ENCODE measurements at places on chromosomes 13 and 19.

GRCh38 chr19:1907563-1908363 is 2.6 kb downstream of the ADAT3 start:
- no peak for DNase-seq

DNA sequence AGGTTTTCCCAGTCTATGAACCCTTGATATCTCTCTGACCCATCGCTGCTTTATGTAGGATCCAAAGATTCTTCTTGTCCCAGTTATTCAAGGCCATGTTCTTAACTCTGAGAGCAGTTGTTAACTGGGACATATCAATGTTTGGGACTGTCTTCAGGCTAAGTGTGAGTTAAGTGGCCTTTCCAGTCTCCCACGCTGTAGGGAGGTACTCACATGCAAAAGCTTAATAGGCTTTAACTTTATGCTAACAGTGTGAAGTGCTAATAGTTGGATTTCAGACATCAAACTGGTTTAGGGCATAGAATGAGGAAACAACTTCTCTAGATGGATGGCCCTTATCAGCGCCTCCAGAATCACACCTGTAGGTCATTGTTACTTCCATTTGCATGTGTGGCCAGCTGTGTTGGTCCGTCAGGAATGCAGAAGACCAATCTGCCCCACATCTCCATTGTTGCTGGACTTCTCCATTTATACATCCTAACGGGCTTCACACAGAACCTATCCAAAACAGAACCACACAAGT is 104.7 kb upstream of the MBNL2 start:
- DNase-seq, result no peak

DNA sequence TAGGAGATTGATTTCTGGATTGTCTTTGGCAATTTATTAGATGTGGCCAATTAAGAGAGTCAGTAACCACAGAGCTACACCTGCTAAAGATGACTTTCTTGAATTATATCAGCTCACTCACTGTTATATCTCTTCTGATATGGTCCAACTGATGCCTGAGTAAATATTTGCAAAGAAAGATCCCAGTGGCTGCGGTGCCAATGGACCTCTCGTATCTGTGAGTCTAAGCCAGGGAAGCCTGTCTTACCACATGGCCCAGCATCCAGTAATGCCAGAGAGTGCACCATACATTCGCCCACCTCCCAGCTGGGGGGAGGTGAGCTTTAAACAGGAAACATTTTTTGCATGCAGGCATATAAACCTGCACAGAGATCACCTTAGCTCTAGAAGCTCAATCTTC is 82.7 kb upstream of the SLC15A1 start:
- DNase-seq, result no peak

- no peak for DNase-seq
Observed at GRCh38 chr19:29841559-29842367, 30.0 kb downstream of the CCNE1 start.

GRCh38 chr19:3041761-3042620 is 12.9 kb upstream of the TLE2 start:
- peak; percentile 5 for DNase-seq

- DNase-seq, result peak; percentile 53
Observed at GRCh38 chr19:10718205-10719196, 622 bp downstream of the DNM2 start.

DNA sequence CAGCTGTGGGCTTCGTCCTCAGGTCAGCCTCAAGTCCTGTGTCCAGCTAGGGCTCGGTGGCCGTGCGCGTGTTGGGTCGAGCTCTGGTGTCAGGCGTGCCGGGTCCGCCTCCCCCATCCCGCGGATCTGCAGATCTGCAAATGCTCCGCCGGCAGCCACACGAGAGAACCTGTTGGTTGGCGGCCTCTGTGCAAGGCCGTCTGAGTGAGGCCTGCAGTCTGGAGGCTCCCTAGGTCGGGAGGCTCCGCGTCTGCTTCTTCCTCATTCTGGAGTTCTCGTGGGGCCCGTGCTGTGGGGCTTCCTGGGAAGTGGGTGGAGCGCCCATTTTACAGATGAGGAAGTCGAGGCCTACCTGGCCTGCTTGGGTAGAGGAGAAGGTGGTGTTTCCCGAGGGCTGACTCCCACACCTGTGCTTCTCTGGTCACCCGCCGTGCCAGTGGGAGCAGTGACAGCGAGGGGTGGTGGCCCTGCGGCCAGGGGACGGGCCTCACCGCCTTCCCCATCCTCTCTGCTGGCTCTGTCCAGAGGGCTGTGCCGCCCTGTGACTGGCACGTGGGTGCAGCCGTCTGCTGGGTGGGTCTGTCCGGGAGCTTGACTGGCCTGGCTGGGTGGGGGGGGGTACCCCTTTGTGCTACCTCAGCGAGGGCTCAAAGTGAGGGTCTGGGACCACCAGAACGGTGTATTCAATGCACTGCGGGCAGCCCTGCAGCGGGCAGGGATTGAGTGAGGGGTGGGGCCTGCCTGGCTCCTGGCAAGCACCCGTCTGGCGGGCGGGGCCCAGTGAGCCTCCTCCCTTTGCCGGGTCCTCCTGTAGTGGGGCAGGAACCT is 3.3 kb downstream of the CSNK1G2 start:
- DNase-seq, result no peak

- no peak for DNase-seq
Observed at GRCh38 chr13:71030784-71031183, 836.2 kb downstream of the DACH1 start.

DNA sequence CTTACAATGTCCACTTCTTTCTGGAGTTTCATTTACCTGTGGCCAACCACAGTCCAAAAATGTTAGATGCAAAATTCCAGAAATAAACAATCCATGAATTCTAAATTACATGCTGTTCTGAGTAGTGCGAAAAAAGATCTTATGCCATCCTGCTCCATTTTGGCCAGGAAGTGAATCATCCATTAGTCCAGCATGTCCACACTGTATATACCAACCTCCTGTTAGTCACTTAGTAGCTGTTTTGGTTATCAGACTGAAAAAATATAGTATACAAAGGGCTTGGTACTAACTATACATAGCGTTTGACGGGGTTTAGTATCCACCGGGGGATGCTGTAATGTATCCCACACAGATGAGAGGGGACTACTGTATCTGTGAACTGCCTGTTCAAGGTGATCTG is 618.0 kb upstream of the ARGLU1 start:
- DNase-seq, result no peak

DNA sequence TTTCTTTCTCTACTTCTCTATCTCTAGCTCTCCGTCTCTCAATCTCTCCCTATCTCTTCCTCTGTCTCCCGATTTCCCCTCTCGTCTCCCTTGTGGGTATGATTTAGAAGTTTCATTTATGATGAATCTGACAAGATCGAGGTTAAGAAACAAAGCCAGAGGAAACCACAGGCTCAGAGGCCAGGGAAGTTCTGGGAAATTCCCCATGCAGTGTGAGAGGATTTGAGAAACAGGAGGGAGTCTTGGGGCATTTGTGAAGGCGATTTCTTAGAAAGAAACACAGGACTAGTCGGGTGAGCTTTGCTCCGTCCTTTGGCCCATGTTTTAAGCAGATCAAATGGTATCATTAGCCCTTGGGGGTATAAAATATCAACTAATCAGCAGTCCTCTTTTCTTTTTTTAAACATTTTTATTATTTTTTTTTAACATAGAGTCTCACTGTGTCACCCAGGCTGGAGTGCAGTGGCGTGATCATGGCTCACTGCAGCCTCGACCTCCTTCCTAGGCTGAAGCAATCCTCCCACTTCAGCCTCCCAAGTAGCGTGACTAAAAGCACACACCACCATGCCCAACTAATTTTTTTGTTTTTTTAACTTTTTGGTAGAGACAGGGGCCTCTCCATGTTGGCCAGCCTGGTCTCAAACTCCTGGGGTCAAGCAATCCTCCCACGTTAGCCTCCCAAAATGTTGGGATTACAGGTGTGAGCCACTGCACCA is 25.8 kb downstream of the TNFSF9 start:
- peak; percentile 46 for DNase-seq

- DNase-seq, result peak; percentile 51
Observed at GRCh38 chr19:48638831-48639381, 1.7 kb upstream of the DBP start.

DNA sequence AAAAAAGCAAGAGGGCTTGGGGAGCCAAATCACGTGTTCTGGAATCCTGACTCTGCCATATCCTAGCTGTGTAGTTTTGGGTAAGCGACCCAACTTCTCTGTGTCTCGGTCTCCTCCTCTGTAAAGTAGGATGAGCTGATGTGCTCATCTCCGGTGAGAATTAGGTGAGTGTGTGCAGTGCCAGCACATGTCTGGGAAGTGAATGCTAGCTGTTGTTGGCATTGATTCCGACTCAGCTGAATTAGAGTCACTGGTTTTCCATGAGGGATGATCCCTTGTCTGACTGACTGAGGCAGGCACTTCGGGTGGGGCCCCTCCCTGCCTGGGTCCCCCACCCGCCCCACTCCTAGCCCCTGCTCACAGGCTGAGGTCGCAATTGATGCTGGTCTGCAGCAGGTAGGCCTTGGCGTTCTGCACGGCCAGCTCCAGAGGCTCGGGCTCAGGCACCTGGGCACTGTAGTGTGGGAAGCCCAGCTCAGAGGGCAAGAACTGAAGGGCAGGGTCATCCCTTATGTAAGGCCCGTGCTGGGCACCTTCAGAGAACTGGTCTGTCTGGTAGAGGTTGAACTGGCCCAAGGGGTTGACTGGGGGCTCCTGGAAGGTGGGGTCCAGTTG is 835 bp downstream of the RSPH6A start:
- DNase-seq, result no peak

DNA sequence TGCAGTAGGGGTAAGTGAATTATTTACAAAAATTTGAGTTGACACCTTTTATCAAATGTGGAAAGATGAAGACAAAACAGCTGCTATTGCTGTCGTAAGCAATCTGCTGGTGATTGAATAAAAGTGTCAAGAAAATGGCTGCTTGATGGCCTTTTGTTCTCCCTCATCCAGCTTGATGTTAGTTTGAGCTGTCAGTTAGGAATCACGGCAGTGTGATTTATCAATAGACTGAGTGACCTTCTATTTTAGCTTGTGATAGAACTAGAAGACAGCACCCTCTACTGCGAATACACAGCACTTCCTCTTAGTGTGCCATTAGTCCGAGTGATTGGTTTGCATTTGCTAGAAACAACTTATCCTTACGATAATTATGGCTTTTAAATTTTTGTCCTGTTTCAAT is 76.3 kb downstream of the MZT1 start:
- no peak for DNase-seq

DNA sequence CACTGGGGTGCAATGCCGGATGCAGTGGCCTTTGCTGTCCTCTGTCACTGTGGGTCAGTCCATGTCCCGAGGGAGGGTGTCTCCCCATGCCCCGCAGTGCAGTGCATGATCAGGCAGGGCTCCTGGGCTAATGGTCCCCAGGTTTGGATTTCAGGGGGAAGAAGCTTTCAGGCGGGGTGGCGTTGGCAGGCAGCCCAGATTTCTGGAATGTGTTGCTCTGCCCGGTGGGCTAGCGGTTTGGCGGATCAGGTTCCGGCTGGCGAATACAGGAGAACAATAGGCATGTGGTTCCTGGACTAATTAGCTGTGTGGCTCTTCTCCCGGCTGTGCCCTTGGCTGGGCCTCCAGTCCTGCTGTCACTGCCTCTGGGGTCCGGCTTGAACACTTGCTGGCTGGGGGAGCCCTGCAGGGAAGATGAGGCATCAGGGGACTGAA is 141.3 kb downstream of the FGF9 start:
- DNase-seq, result no peak

DNA sequence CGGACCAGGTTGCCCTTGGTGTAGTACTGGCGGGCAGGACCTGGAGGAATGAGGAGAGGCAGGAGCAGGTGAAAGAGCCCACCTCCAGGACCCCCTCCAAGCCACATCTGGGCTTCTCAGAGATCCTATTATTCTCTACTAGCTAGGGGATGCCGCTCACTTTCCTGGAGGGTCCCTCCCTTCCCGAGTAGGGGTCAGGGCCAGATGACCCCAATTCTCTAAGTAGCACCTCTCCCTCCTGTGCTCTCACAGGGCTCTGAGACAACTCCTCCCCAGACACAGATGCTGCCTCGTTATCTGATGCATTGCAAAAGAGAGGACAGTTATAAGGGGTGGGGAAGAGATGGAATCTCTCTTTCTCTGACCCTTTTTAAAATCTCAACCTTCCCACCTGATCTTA is 22.9 kb downstream of the GP6 start:
- DNase-seq, result no peak

GRCh38 chr19:17390665-17391370 is 3.2 kb downstream of the CCDC194 start:
- DNase-seq, result peak; percentile 94

DNA sequence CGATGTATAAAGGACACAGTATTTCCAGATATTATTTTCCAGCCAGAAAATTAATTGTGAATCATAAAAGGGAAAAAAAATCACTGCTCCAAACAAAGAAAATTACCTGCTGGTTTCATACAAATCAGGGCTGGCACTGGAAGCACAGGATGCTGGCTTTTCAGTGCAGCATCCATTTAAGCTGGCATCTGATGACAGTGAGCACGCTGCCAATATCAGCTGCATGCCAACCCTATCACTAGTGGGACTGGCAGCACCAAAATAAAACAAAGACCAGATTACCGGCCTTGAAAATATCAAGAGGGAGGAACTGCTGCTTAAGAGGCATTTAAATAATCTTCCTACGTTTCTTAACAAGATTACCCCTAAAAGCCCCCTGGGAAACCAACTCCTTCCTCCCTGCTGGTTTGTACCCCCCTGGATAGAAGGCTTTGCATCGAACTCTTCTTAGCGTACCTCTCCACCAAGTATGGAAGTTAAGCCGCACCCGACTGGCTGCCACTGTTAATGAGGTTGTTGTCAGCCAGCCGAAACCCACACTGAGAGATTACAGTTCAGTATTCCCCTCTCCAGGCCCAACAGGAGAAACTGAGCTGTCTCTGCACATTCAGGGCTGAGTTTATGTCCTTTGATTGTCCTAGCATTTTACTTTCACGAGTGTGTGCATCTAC is 257.8 kb downstream of the EFNB2 start:
- DNase-seq, result no peak

DNA sequence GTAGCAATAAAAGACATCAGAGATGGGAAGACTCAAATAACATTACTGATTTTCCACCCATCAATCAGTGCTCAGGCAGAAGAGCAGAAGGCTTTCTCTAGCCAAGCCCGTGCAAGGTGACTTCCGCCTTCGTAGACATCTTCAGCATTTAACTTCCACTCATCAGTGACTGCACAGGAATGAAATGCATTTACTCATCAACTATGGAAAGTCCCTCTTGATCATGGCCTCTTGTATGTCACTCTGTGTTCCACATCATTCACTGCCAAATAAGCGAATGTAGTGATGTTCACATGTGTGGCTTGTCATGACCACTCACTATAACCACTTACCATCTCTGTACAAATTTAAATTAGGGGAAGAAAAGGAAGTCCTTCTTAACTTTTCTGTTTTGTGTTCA is 49.4 kb downstream of the SACS start:
- DNase-seq, result no peak

DNA sequence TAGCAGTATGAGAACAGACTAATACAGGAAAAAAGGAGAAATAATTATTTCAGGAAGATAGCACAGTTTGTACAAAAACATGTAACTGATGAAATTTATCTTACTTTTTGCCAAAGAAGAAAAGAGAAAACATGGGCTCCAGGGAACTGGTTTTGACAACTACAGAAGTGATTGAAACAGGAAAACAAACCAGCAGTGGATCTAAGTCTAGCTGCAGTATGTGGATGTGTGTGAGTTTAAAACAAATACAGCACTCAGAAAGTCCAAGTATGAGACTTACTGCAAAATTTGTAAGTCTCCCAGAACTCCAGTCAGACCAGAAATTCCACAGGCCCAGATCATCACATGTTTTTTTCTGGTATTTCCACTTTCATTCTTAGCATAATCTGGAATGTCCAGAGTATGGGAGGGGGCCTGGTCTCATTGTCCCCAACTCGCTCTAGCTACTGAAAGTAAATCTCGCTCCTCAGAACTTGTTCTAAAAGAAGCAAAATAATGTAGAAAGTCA is 259.5 kb downstream of the NHLRC3 start:
- no peak for DNase-seq

GRCh38 chr19:18289471-18290301 is 8.3 kb upstream of the JUND start:
- DNase-seq, result no peak

GRCh38 chr19:2540646-2541454 is 64.9 kb downstream of the GADD45B start:
- DNase-seq, result no peak
